Uterus (tissue), 4 donors: ENCODE measurements at places on chromosomes 3 and 15. TPM values are rescaled to one million over a fixed set of nuclear protein-coding genes. Genes with fewer than 3 reads are reported as not detected.

GRCh38 chr3:74564560-74564959 is 49.9 kb downstream of the CNTN3 start:
- H3K27me3 ChIP-seq: no peaks in the 10 kb centered on the region
- DNase-seq: no peak
- H3K27ac ChIP-seq: no peak overlapping the region
- H3K36me3 ChIP-seq: no peaks in the 10 kb centered on the region
- H3K4me1 ChIP-seq: no peaks in the 10 kb centered on the region

- no peaks in the 10 kb centered on the region for H3K27me3 ChIP-seq
- H3K4me3 ChIP-seq: no peak overlapping the region
- H3K36me3 ChIP-seq: no peaks in the 10 kb centered on the region
- no peak overlapping the region for H3K27ac ChIP-seq
Measured at GRCh38 chr3:58474348-58474911, 17.5 kb upstream of the KCTD6 start.

GRCh38 chr15:101009176-101009575 is 90.0 kb downstream of the LRRK1 start:
- H3K27ac ChIP-seq: no peak overlapping the region
- DNase-seq: no peak
- H3K4me1 ChIP-seq: no peaks in the 10 kb centered on the region

DNA sequence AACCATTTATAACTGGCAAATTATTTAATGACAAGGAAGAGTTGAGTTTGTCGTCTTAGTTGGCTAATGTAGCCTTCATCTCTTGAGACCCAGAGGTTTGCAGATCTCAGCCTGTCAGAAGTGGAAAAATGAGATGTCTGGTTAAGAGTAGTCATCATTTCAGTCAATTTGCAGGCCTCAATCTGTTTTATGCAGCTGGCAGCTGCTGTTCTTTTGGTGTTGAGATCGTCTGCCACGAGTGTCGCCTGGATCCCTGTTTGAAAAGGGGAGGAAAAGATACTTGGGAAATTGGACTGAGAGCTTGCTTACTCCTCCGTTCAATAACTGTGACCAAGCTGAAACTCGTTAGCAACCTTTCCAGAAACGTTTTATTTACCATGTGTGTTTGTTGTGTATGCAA is 2.3 kb downstream of the PHLDB2 start:
- no peaks in the 10 kb centered on the region for H3K27me3 ChIP-seq
- DNase-seq: no peak

DNA sequence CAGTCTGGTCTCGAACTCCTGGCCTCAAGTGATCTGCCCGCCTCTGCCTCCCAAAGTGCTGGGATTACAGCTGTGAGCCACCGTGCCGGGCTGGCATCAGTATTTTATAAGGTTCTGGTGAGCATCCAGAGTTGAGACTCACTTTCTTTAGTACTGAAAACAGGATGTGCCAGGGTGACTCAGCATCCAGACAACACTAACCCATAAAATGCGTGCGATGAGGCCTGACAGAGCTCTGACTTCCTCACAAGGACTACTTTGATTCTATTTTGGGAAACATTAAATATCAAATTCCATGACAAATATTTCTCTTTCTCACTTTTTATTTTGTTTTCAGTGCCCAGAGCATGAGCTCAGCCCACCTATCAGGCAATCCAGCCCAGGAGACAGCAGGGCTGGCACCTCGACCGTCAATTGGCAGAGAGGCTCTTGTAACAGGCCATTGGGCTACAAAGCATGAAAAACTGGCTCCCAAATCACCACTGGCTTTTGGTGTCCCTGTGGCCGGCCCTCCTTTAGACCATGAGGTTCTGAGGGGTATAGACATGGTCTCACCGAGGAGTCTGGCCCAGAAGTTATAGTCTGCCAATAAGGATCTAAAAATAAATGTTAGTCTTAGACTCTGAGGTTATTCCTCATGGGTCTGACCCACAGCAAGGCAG is 75.0 kb downstream of the FEM1B start:
- peak; percentile 72 for DNase-seq
- peaks cover 18% of the 10 kb centered on the region for H3K4me1 ChIP-seq
- no peaks in the 10 kb centered on the region for H3K27me3 ChIP-seq
- H3K36me3 ChIP-seq: no peaks in the 10 kb centered on the region

DNA sequence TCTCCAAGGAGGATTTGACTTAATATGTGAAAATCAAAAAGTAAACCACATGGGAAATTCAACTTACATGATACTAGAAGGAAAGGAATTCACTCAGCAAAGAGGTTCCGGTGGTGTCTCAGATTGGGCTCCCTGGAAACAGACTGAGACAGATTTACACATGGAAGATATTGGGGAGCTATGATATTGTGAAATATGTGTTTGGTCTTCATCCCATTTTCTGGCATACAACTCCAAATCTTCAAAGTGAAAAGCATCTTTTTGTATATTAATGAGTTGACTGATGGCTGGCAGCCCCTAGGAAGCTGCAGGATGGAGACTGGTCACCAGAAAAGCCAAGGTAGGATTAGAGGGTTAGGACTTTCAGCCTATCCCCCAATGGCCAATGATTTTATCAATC is 29.3 kb downstream of the GRK7 start:
- no peak overlapping the region for H3K4me3 ChIP-seq
- H3K36me3 ChIP-seq: no peaks in the 10 kb centered on the region
- H3K27me3 ChIP-seq: no peaks in the 10 kb centered on the region
- no peak overlapping the region for H3K27ac ChIP-seq
- no peaks in the 10 kb centered on the region for H3K4me1 ChIP-seq

GRCh38 chr3:185767002-185767688 is 57.7 kb downstream of the IGF2BP2 start:
- peaks cover 3% of the 10 kb centered on the region for H3K4me1 ChIP-seq
- H3K27ac ChIP-seq: no peak overlapping the region

DNA sequence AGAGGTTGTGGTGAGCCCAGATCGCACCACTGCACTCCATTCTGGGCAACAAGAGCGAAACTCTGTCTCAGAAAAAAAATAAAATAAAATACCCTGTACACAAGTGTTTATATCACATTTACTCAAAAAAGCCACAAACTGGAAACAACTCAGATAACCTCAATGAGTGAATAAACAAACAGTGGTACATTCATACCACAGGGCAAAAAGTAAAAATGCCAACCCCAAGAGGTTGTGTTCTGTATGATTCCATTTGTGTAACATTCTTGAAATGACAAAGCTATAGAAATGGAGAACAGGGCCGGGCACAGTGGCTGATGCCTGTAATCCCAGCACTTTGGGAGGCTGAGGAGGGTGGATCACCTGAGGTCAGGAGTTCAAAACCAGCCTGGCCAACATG is 12.9 kb downstream of the EDC3 start:
- DNase-seq: no peak
- no peak overlapping the region for H3K27ac ChIP-seq
- H3K36me3 ChIP-seq: no peaks in the 10 kb centered on the region
- H3K27me3 ChIP-seq: no peaks in the 10 kb centered on the region
- H3K4me3 ChIP-seq: no peak overlapping the region
- H3K4me1 ChIP-seq: no peaks in the 10 kb centered on the region

DNA sequence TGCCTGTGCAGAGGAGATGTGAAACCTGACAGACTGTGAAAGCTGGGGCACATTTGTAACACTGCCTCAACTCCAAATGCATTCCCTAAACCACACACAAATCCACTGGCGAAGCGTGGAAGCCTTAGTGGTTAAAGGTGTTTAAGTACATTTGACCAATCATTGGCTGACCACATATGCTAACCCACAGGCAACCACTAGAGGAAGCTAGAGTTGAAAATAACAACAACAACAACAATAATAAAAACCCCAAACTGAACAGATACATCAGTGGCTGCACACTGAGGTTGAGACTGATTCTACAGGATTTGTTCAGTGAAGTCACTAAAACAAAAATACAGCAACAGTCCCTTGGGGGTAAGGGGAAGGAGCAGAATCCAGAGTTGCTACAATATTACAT is 129.7 kb downstream of the TJP1 start:
- DNase-seq: no peak
- H3K4me3 ChIP-seq: no peak overlapping the region
- H3K4me1 ChIP-seq: no peaks in the 10 kb centered on the region
- H3K27me3 ChIP-seq: no peaks in the 10 kb centered on the region

DNA sequence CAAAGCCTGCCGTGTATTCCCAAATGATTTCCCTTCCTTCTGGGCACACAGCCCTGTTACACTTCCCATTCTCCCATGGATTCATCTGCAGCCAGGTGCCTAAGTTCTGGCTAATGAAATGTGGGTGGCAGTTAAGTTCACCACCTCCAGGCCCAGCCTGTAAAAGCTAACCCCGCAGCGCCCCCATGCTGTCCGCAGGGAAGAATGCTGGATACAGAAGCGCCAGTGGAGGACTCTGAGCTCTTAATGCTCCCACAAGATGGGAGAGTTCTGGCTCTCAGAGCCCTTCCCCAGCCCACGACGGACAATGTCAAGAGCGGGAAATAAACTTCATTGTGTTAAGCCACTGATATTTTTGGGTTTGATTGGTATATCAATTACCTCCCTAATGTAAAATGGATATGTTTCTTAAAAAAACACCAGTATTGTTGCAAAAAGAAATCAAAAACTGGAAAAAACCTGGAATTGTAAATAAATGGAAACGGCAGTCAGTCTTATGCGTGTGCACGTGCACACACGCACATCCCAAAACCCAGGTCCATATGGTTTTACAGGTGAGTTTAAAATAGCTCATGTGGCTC is 37.7 kb upstream of the FGD5 start:
- H3K4me3 ChIP-seq: no peak overlapping the region
- no peaks in the 10 kb centered on the region for H3K4me1 ChIP-seq
- DNase-seq: no peak
- H3K36me3 ChIP-seq: no peaks in the 10 kb centered on the region

DNA sequence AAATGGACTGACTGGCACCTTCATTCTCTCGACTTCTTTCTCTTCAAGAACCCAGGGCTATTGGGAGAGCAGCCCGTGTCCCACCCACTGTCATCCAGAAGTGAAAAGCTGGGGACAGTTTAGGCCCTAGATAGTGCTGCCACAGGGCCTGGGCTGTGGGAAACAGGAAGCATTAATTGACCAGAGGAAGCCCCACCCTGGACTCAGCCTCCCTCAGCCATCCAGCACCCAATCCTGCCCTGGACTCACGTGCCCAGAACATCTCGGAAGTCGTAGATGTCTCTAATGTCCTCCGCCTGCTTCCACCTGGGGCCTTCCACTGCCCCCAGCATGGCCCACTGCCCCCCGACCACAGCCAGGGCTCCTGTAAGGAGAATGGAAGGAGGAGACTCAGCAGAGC is 2.3 kb downstream of the CAMK1 start:
- H3K27me3 ChIP-seq: no peaks in the 10 kb centered on the region
- no peak overlapping the region for H3K4me3 ChIP-seq
- no peaks in the 10 kb centered on the region for H3K36me3 ChIP-seq
- H3K4me1 ChIP-seq: no peaks in the 10 kb centered on the region
- DNase-seq: no peak

DNA sequence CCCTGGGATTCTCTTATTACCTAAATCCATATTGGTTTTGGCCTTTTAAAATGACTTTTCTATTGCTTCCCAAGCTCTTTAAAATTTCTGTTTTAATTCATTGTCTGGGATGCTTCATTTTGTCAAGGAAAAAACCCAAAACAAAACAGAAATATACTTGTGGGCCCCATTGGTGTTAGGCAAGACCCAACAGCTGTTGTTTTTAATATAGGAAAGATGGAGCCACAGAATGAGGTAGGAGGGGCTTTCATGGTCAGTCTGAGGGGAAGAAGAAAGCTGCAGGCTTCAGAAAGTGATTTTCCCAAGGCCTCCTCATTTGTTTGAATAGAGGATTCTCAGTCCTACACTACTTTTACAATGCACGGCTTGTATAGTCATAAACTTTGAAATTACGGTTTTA is 180.5 kb downstream of the MCTP2 start:
- no peak overlapping the region for H3K4me3 ChIP-seq
- no peaks in the 10 kb centered on the region for H3K4me1 ChIP-seq
- DNase-seq: no peak

DNA sequence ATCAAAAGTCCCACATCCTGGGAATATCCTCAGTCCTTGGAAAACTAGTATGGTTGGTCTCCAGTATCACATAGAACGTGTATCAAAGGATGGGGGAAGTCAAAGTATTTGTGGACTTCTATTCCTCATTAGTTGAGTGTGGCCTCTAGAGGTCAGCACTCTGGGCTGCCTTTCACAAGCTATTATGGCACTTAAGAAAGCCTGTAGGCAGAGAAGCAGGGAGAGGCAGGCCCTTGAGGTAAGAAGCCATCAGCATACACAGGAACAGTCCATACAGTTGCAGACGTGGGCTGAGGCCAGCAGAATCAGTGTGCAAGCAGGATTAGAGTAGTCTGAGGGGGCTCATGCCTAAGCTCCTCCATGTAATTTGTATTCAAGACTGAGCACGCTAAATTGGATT is 341.7 kb downstream of the CLSTN2 start:
- H3K27ac ChIP-seq: no peak overlapping the region
- H3K27me3 ChIP-seq: no peaks in the 10 kb centered on the region
- DNase-seq: no peak
- no peak overlapping the region for H3K4me3 ChIP-seq
- H3K4me1 ChIP-seq: no peaks in the 10 kb centered on the region
- H3K36me3 ChIP-seq: no peaks in the 10 kb centered on the region

DNA sequence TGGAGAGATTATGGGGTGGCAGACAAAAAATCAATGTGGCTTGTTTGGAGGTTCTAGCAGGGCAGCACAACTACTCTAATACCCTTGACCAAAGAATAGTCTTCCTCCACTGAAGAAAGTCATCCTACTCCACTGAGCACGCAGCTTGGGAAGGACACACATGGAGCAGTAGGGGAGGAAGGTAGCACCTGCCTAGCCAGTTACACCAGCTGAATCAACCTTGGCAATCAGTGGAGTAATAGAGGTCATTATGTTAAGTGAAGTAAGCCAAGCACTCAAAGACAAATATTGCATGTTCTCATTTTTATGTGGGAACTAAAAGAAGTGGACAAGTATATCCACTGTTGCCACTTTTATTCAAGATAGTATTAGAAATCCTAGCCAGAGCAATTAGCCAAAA is 555.8 kb upstream of the ALCAM start:
- no peaks in the 10 kb centered on the region for H3K4me1 ChIP-seq
- no peak overlapping the region for H3K27ac ChIP-seq
- H3K4me3 ChIP-seq: no peak overlapping the region
- DNase-seq: no peak

DNA sequence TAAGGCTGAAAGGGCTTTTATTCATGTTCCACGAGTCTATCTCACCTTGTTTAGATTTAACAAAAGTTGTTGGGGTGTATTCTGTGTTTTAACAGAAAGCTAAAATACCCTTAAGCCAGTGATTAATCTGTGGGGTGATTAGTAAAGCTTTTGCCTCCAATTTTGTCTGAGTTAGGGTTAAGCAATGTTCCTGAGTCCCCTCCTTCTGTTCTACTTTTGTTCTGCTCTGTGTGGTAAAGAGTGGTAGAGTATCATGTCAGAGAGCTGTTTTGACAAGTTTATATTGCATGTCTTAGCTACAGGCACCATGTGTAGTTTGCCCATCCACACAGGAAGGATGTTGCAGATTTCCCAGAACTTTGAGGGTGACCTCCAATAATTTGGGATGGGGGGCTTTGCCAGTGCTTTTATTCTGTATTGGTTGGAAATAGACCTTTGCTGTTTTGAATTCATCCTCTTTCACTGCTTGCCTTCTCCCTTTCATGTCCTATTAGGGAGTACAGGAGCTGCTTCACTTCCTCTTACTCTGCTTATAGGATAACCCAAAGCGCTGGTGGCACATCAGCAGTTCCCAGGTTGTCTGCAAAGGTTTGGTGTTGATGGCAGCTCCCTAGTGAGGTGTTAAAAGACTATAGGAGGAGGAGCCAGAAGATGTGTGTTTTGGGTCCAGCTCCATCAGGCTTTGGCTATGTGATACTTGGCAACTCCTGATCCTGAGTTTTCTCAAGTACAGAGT is 7.4 kb downstream of the PDE8A start:
- no peak overlapping the region for H3K4me3 ChIP-seq
- peaks cover 5% of the 10 kb centered on the region for H3K4me1 ChIP-seq
- no peak overlapping the region for H3K27ac ChIP-seq
- no peak for DNase-seq
- H3K27me3 ChIP-seq: no peaks in the 10 kb centered on the region

ST8SIA2 gene
- not detected for total RNA-seq

CADM2 gene
- total RNA-seq: 0.29 TPM

UBA7 gene
- total RNA-seq: 114 TPM

CRELD1 gene
- 38.8 TPM for total RNA-seq
